ENCODE measurements at places on chromosomes 6 and 20.

DNA sequence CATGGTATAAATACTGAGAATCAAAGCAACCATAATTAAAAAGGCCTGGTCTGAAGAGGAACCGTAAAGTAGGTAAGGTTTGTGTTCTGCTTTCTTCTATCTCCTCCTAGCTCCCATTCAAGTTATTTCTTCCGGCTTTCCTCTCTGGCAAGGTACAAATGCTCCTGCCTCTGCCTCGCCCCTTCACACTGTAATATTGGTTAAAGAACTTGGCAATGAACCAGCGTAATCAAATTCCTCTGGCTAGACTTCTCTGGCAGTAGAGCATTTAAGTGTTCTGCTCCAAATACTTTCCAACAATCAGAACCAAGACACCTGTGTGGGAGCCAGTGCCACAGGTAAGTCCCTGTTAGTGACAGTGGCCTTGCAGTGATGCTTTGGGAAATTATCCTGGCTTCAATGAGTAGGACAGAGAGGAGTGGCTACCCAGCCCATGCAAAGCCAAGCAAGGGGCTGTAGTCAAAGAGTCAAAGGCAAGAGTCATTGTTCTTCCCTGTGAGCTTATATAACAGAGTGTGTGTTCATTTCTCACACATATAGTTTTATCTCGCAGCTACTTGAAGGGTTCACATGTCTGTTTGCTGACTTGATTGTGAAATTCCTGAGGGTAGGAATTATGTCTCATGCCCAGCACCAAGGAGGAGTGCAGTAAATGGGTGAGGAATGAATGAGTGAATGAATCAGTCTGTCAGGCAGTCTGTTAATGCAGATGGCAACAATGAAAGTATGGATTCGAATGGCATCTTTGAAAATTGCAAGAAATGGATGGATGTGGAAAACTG, 329.3 kb downstream of the NRN1 start:
- no peak for DNase-seq

- no peak for DNase-seq
These were observed 7.2 kb downstream of the GCNT2 start for GRCh38 chr6:10528158-10528981.

DNA sequence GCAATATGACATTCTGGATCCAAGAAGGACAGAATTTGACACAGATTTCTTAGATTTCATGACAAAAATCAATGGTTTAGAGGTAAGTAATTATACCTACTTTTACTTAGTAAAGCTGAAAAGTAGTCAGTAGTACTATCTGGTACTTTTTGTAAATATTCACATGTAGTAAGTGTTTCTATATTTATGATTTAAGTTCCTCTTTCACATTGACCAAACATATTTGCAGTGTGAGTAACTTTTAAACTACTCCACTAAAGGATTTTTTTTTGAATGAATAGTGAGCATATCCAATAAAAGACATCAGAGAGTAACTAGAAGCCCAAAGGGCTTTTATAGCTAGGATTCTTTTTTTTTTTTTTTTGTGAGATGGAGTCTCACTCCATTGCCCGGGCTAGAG, 60.8 kb downstream of the DNAH8 start:
- no peak for DNase-seq

DNA sequence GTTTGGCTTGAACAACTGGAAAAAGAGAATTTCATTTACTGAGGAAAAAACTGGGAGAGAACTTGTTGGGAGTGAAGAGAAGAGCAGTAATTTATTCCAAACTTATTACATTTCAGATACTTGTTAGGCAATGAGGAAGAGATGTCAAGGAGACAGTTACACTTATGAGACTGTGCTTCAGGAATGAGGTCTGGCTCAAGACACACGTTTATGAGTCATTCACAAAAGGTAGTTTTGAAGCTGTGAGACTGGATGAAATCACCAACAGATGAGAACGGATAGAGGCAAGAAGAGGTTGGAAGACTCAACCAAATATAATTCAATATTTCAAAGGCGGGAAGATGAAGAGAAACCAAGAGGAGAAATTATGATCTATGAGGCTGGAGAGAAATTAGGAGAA, 70.6 kb upstream of the DEFB112 start:
- no peak for DNase-seq

DNA sequence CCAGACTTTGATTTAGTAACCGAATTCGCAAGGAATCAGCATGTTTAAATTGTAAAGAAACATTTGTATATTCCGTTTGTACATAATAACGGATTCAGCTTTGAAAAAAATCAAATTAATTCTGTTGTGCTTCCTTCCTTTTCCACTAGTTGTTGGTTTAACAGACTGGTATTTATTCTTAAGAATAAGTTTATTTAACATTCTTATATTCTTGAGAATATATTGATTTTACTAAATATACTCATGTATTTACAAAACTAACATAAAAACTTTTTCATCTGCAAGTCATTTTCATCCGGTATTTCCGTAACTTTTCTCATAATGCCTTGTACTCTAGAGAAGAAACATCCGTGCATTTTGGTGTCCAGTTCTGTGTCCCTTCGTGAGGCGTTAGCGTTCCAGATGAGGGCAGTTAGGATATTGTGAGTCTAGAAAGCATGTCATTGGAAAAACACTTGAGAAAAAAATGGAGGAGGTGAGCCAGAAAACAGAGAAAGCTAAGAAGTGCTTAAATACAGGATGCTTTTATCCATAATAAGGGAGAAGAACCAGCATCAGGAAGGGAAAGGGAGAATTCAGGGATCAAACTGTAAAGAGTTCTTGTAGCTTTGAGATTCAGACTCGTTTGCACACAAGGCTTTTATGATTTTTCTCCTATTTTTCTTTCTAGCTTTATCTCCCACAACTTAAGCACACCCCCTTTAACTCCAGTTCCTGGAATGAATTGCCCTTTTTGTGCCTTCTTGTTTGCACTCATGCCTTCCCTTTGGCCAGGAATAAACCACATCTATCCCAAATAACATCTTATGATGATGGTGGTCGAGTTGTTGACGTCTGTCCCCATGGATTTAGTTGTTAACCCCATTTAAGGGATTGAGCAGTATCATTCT, 1.8 kb downstream of the WRNIP1 start:
- no peak for DNase-seq

GRCh38 chr6:111417946-111418345, 65.1 kb downstream of the REV3L start:
- DNase-seq: no peak

DNA sequence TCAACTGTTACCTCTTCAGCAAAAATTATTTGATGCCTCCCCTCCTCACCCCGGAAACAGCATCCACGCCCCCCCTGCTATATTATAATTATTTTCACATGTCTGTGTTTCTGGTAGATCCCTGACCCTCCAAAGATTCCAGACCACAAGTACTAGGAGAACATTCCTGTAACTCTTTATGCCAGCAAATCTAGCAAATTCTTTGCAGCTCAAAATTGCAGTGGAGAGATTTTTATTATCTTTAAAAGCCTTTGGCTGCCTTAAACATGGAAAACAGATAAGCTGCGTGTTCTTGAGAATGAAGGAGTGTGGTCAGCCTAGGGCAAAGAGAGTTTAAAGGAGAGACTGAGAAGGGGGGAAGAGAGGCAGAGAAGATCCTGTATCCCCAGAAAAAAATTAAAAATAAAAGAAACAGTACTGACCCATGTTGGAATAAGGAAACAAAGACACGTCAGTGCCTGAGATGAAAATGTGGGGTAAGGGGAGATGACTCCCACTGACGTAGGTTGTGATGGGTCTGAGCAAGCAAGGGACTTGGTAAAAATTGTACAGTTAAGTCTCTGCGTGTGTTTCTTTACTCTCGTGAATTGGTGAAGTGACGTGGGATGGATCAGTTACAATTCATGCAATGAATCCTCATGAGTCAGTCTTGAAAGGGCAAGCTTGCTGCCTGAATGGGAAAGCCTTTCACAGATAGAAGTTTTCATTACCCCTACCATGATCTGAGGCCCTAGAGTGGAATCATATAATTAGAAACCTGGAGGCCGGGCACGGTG, 8.3 kb downstream of the ID4 start:
- DNase-seq: no peak

GRCh38 chr20:12175538-12175937, 257.8 kb downstream of the BTBD3 start:
- DNase-seq: no peak

- no peak for DNase-seq
These were observed 8.9 kb upstream of the PKIG start for GRCh38 chr20:44573501-44573869.

- no peak for DNase-seq
These were observed 67.9 kb downstream of the IGF2R start for GRCh38 chr6:160036790-160037206.

DNA sequence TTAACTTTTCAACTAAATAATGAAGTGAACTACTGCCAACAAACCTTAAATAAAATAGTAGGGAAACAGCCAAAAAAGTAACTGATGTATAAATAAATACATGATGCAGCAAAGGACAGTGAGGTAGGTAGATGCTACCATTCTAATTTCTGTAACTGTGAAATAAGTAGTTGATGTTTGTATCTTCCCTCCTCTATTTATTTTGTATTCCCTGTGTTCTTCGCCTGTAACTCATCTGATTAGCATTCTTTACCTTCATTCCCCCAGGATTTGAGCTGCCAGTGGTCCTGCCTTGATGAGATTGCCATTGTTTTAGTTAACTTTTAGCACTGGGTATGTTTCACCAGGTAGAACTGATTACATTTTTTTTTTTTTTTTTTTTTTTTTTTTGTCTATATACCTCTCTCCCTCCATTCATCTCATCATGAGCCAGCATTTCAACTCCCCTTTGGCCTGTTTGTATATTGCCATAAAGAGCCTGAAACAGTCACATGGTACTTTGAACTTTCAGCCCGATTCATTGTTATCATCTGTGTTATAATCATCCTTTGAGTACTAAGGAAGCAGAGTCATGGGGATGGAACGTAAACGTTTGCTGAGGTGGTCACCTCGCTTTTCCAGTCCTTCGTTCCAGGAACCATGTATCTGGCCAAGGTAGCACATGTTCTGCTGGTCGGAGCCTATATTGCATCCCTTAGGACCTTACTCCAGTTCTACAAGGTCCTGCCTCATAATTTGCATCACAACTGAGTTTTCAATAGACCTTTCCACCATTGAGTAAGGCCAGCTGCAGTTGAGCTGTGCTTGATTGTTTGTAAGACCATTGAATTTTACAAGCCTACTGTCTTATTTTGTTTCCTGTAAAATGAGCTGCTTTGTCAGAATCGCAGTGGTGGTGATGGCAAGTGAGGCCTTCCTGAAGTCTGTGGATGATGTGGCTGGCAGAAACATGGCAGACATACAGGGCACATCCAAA, 107.6 kb downstream of the JAG1 start:
- no peak for DNase-seq

DNA sequence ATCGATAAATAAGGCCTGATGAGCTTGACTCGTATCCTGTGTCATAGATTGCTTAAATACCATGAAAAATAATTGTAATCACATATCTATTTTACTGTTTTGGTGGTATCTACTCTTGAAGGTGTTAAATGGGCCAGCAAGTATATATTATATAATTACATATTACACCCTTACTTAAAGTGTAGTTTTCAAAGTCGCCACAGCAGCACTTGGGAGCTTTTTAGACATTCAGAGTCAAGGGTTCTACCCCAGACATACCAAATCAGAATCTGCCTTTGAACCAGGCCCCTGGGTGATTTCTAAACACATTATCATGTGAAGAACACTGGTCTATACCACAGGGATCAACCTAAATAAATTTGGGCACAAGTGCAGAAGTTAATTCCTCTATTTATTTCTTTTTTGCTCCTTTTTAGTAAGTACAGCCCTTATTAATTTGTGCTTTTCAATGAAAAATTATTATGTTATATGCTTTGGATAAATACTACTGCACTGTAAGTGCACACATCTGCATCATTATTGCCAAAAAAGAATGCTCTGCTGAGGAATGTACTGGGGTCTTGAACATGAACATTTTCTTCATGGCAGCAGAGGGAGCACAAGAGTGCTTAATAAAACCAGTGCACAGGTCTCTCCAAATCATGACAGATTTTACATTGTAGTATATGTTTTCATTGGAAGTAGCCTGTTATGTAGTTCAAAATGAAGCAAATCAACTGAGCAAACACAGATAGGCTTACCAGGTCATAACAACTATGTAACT, 3.1 kb upstream of the ATXN1 start:
- no peak for DNase-seq

GRCh38 chr20:57003012-57003411, 263.4 kb downstream of the BMP7 start:
- DNase-seq: no peak

- no peak for DNase-seq
These were observed 16.0 kb downstream of the MARCKS start for GRCh38 chr6:113873043-113873667.

GRCh38 chr6:165186041-165186440, 123.4 kb downstream of the C6orf118 start:
- no peak for DNase-seq

DNA sequence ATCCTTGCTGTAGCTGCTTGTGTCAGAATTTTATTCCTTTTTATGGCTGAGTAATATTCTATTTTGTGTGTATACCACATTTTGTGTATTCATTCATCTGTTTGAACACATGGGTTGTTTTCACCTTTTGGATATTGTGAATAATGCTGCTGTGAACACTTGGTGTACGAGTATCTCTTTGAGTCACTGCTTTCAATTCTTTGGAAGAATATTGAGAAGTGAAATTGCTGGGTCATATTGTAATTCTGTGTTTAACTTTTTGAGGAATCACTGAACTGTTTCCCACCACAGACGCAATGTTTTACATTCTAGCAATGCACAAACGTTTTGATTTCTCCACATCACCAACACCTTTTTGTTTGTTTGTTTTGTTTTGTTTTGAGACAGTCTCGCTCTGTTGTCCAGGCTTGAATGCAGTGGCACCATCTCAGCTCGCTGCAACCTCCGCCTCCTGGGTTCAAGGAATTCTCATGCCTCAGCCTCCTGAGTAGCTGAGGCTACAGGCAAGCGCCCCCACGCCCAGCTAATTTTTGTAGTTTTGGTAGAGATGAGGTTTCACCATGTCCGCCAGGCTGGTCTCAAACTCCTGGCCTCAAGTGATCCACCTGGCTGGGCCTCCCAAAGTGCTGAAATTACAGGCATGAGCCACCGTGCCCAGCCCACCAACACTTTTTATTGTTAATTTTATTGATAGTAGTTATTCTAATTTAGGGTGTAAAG, 21.7 kb downstream of the CPXM1 start:
- no peak for DNase-seq

GRCh38 chr20:15840636-15841301, 732.5 kb downstream of the KIF16B start:
- DNase-seq: no peak

- DNase-seq: no peak
These were observed 245.8 kb downstream of the SYNE1 start for GRCh38 chr6:152391179-152391880.

GRCh38 chr6:12645941-12646340, 70.6 kb upstream of the PHACTR1 start:
- DNase-seq: no peak
